ENCODE measurements at places on chromosomes 12 and 14.

- DNase-seq: peak; percentile 18
These were observed 52.9 kb downstream of the GNS start for GRCh38 chr12:64706306-64706705.

DNA sequence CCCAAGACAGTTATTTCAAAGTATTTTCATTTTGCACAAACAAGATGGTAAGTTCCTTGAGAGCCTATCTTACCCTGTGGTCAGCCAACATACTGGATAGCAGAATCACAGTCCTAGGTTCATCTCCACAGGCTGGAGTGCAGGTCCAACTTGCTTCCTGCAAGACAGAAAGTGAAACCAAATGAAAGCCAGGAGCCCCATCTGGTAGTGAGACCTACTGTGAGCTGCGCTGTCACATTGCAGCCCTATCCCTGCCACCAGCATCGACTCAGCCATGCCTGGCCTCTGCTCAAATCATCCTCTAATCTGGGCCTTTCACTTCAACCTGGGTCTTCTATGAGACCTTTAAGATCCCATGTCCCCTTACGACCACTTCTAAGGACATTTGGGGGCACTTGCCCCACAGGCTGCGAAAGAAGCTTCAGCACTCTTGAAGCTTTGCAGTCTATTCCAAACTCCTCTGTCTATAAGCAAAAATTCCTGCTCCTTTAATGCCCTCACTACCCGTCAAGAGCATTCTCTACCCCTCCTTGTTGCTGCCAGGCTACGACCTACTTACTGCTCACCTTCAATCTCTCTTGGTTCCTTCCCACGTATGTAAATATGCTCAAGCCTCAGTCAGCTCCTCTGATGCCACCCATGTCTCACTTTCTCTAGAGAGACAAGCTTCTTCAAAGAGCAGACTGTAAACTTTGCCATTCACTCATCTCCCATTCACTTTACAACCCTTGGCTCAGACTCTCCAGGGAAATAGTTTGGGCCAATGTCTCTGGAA is 55.9 kb upstream of the TSPAN11 start:
- DNase-seq: no peak

DNA sequence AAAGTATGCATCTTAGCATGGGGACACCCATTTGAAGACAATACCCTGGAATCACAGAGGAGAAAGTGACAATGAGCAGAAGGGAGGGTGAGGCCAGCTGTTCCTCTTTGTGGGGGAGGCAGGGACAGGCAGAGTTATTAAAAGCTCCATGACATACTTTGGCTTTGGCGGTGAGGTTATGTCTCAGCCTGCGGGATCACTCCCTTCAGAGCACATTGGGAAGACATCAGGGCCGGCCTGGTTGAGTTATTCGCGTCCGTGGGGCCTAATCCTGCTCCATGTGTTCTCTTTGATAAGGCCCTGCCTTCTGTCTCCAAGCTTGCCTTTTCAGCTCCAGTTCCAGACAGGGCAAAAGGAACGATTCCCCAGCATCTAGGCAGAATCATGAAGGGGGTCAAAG is 98.8 kb upstream of the NTF3 start:
- no peak for DNase-seq

- DNase-seq: peak; percentile 87
These were observed 29.5 kb upstream of the RHOJ start for GRCh38 chr14:63174760-63175191.

GRCh38 chr12:12872139-12872933 is 19.0 kb upstream of the GPRC5A start:
- DNase-seq: peak; percentile 78

GRCh38 chr14:43778570-43778936 is 728.5 kb downstream of the FSCB start:
- DNase-seq: no peak

- peak; percentile 86 for DNase-seq
These were observed 66.7 kb downstream of the IRF2BPL start for GRCh38 chr14:76961631-76962302.

DNA sequence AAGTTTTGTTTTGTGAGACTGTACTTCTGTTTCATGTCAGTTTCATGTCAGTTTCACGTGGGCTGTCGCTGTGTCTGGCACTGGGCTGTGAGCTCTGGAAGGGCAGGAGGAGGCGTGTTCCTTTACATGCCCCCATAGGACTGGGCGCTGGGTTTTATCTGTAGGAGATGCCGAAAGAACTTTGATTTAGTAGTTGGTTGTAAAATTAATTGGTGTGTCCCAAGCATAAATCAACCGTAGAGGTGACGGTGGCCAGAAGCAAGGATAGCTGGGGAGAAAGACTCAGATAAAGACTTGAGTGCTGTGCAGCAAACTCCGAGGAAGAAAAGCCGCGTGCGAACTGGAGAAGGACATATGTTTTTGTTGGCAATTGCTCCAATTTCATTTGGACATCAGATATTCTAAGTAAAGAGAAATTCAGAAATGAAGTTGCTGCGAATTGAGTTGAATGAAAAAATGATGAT is 182.5 kb downstream of the VRK1 start:
- DNase-seq: no peak

DNA sequence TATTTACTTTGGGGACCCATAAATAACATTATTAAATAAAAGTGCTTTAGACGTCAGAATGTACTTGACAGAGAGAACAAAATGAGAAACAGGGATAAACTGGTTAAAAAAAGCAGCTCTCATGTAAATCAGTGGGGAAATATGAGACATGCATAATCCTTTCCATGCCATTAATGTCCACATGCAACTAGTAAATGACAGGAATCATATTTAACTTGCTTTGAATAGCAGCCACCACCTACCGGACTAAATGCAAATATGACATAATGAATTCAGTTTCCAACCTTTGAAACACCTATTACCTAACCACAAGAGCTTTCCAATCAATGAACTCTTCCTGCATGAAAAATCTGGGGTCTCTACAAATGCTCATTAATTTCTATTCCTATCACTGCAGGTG is 19.6 kb downstream of the FGD6 start:
- DNase-seq: no peak

DNA sequence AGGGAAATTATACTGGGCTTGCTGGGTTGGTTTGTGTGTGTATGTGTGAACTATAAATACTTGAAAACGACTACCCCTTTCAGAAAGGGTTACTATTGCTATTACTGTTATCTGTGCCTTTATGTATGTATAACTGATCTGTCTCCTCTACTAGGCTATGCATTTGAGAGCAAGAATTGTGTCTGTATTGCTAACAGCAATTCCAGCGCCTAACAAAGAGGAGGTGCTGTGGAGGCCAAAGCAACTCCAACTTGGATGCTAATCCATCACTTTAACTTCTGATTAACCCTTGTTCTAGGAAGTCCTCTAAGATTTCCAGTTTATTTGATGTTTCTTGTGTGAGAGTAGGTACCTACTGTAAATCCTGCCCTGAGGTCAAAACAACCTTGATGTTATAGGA is 313.9 kb downstream of the PCNX1 start:
- no peak for DNase-seq

DNA sequence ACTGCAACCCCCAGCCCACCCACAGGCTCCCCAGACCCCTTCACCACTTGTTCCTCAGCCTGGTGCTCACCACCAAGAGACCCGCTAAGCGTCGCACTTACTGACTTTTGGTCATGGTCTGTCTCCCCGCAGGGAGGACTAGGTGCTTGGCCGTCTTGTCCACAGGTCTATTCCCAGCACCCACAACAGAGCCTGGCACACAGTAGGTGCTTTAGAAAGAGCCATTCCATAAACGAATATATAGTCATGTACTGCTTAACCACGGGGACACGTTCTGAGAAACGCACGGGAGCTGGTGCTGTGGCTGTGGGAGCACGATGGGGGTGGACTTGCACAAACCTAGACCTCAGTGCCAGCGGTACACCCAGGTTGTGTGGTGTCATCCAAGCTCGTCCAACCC is 34.0 kb downstream of the NCOR2 start:
- no peak for DNase-seq

DNA sequence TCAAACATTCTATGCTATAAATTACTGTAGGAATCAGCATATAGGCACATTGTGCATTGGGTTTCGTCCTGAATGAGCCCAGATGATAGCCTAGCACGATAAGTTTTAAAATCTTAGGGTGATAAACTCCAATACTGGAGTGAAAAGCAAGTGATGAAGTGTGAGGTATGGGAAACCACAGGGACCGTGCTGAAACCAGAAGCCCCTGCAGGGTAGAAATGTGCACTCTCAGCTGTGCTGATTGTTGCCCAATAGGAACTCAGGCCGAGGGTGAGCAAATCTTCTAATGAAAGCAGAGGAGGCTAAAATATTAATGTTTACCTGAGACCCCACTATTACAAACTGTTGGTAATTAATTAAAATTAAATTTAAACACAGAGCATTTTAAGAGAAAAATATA is 1486.6 kb downstream of the AACS start:
- DNase-seq: no peak

- no peak for DNase-seq
These were observed 9.4 kb upstream of the ACVR1B start for GRCh38 chr12:51942056-51942455.

DNA sequence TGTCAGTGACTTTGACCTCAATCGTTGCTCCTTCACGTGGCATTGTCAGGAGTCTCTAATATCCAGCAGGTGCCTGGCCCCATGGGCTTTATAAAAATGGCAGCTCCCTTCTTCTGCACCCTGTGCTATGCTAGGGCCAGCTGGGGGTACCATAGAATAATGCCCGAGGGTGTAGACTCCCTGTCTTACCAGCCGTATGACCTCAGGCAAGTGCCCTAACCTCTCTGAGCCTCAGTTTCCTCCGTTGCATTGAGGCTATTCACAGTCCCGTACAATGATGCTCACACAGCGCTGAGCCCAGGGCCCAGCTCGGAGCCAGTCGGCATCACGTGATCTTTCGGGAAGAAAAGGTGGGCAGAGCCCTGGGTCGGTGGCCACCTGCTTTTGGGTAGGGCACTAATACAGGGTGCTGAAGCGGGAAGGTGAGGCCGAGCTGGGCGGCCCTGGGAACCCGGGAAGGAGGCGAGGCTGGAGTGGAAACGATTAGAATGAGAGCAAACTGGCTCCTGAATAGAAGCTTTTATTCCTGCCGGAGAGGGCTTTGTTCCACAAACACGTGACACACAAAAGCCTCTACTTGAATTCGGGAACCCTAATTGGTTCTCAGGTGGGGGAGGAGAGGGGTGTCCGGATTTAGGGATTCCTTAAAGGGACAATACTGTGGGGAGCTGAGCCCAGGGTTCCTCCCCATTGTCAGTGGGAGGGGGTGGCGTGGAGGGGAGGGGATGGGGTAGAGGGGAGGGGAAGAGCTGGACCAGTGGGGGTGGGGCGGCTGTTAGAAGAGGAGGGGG is 19.9 kb upstream of the MSI1 start:
- no peak for DNase-seq

DNA sequence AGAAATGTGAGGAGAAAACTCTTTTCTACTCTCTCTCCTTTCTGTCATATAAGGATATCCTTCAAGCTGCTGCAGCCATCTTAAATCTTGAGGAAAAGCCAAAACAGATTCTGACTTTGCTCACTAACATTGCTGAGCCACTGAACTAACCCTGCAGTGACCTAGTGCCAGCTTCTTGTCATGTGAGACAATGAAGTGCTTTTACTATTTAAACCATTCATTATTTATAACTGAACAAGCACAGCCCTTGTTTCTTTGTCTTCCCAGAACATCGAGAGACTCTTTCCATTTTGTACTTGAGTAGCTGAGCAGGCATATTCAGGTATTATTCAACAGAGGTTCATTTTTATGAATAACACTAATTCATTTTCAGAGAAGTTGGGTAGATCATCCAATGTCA is 455.0 kb upstream of the TMPO start:
- no peak for DNase-seq

DNA sequence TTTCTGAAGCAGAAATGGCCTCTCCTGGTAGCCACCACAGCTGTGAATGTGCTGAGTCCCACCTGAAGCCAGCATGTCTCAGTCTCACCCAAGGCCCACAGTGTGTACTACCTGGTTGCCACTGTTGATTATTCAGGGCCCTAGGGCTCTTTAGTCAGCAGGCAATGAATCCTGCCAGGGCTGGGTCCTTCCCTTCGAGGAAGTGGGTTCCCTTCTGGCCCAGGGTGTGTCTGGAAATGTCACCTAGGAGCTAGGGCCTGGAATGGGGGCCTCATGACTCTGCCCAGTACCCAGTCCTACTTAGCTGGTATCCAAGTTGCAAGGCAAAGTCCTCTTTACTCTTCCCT is 207.4 kb downstream of the SYNE2 start:
- DNase-seq: no peak

DNA sequence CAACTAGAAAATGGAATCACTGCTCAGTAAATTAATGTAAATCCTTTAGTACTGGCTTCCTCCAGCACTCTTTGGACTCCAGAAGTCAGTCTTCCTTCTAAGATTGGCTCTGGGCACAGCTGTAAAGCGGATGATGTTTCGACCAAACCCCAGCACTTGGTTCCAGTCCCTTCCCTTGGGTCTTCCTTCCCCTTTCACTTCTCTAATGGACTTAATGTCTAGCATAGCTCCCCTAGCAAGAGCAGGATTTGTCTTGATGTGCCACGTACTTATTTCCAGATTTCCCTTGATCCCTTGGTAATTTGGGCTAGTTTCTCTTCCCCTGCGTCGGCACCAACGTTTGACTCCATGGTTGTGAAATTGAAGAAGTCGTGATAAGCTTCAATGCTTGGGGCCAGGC is 28.3 kb downstream of the C12orf75 start:
- DNase-seq: no peak

DNA sequence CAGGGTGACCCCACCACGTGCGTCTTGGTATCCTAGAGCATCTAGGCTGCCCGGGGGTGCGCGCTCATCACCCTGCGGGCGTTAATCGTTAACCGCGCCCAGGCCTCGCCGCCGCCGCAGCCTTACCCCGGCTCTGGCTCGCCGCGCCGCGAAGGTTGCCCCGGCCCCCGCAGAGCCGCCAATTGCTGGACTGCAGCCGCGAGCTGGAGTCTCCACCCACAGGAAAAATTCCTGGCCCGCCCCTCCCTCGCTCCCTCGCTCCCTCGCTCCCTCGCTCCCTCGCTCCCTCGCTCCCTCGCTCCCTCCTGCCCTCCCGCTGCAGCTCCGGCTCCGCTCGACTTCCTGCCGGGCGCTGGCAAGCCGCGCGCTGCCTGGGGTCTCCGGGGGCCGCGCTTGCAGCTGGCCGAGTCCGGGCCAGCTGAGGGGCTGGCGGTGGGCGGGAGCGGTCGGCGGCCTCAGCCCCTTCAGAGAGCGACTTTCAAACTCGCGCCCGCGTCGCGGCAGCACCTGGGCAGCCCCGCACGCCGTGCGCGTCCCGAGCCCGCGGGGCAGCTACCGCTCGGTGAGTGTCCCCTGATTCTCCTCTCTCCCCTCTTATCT is at the start of gene PLEKHG3:
Gene PLEKHG3, plus strand, starts transcription at position 282 of the 600 bp plus-strand sequence. CDS start 23,208 bp downstream, outside the sequence.
- no peak for DNase-seq
